ENCODE measurements at places on chromosomes 12 and 14. TPM values are rescaled to one million over a fixed set of nuclear protein-coding genes. Genes with fewer than 3 reads are reported as not detected.

ETFBKMT gene
- total RNA-seq: 3.3 TPM

PHETA1 gene
- total RNA-seq: 4.0 TPM

GRCh38 chr12:1234073-1234472, 243.1 kb downstream of the ERC1 start:
- H3K4me3 ChIP-seq: no peak overlapping the region
- H3K27ac ChIP-seq: no peak overlapping the region
- H3K27me3 ChIP-seq: no peaks in the 10 kb centered on the region
- peak; percentile 26 for DNase-seq

- peak overlapping the region; percentile 92 for H3K27ac ChIP-seq
- no peaks in the 10 kb centered on the region for H3K36me3 ChIP-seq
- peak overlapping the region; percentile 37 for H3K4me3 ChIP-seq
- peaks cover 10% of the 10 kb centered on the region for H3K4me1 ChIP-seq
- H3K27me3 ChIP-seq: no peaks in the 10 kb centered on the region
Measured at GRCh38 chr14:36068777-36069534, 107.6 kb downstream of the PTCSC3 start.

- no peaks in the 10 kb centered on the region for H3K36me3 ChIP-seq
- H3K27me3 ChIP-seq: peaks cover 64% of the 10 kb centered on the region
- no peak overlapping the region for H3K4me3 ChIP-seq
- DNase-seq: no peak
Measured at GRCh38 chr14:60512126-60512525, 3.2 kb downstream of the SIX6 start.

Measured in MCF 10A (cell line).